ENCODE measurements at places on chromosomes 7 and 10.

GRCh38 chr7:68610701-68611100 lies 987.6 kb upstream of the AUTS2 start:
- no peak for DNase-seq

DNA sequence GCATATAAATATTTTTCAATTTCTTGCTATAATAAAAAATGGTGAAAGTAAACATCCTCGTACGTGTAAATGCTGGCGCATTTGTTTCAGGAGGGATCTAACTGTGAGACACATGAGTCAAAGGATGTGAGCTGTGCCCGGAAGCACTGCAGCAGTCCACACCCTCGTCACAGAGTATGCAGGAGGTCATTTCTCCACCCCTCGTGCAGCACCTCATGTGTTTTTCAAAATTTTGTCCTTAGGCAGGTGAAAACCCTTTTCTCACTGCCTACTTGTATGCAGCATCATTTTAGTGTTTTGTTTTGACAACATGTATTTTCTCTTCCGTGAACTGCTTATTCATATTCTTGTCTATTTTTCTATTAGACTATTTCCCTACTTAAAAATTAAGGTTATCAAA lies 162.7 kb downstream of the AVL9 start:
- DNase-seq, result no peak

DNA sequence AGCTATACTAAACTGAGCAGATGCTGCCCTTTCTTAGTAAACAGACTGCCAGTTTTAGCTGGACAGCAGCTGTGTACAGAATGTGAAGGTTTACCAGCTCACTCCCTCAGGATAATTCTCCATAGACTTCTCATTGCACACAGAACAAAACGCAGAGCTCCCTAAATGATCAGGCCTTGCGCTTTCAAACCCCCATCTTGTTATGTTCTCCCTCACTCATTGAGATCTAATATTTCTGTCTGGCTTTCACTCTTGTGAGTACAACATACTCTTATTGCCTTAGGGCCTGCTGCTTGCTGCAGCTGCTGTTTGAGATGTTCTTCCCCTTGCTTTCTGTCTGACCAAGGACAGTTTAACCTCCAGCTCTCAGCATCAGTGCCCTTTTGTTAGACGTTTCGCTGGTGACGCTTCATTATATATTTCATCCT lies 17.3 kb downstream of the VWDE start:
- peak; percentile 33 for DNase-seq

- no peak for DNase-seq
Measured at GRCh38 chr7:158358926-158359645, 228.5 kb downstream of the PTPRN2 start.

DNA sequence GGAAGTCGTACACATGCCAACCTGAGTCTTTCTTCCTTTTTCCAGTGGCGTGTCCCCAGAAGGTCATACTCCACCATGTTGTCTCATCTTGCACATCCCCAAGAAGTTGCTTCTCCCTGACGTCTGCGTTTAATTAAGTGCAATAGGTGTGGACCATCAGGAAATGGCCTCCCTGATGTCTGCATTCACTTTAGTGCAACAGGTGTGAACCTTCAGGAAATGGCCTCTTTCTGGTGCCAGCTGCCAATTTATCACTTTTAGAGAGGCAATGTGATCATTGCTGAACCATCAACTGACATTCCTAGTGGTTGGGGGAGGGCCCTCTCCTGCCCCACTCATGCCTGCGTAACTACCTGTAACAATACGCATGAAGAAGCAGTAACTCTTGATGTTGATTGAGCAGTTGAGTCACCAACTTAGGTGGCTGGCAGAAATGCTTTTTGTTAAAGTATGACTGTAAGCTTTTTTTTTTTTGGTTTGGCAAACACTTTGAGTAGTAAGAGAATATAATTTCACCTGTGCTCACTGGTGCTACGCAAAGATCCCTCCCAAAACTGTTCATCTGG lies 25.8 kb downstream of the SCIN start:
- DNase-seq, result no peak

GRCh38 chr7:150972023-150972468 lies 6.1 kb downstream of the KCNH2 start:
- DNase-seq, result peak; percentile 48

GRCh38 chr10:78911533-78912340 lies 157.0 kb upstream of the ZMIZ1 start:
- no peak for DNase-seq

DNA sequence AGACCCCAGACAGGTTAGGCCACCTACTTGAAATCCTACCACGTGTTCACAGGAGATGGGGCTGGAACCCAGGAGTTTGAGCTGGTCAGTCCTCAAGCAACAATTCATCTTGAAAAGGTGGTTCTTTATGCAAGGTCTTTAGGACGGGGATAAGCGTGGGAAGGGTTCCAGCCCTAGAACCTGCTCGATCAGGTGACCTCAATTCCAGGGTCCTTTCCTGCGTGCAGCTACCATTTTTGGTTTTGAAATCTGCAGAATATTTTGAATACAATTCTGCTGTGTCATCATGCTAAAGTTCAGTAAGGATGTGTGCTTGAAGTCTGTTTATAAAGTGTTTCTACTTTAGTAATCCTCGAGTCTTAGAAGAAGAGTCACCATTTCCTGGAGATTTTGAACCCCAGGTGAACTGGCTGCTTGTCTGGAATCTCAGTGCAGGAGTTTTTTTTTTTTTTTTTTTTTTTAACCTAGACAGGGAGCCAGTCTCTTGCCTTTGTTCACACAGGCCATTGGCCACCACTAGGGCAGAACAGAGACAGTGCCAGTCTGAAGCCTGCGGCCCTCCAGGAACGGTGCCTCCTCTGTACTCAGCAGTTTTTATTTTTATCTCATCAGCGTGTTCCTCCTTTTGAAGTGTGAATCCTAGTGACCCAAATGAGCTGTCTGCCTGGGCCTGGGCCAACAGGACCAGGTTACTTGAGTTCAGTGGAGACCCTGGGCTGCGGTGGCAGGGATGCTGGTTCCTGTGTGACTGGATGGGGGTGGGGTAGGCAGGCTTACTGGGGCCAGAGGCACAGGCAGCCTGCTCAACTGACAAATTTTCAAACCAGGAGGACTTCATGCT lies 54.6 kb downstream of the EEPD1 start:
- DNase-seq, result no peak

- DNase-seq, result no peak
Measured at GRCh38 chr10:116836083-116836482, 13.2 kb upstream of the ENO4 start.

DNA sequence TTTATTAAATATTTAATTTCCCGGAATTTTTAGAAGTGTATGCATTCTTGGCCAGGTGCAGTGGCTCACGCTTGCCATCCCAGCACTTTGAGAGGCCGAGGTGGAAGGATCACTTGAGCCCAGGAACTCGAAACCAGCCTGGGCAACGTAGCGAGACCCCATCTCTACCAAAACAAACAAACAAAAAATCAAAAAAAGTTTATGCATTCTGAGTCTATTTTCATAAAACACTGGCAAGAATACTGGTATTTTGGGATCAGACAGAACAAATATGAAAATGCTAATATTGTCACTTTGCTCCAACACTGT lies 440.8 kb upstream of the FOXK1 start:
- no peak for DNase-seq

DNA sequence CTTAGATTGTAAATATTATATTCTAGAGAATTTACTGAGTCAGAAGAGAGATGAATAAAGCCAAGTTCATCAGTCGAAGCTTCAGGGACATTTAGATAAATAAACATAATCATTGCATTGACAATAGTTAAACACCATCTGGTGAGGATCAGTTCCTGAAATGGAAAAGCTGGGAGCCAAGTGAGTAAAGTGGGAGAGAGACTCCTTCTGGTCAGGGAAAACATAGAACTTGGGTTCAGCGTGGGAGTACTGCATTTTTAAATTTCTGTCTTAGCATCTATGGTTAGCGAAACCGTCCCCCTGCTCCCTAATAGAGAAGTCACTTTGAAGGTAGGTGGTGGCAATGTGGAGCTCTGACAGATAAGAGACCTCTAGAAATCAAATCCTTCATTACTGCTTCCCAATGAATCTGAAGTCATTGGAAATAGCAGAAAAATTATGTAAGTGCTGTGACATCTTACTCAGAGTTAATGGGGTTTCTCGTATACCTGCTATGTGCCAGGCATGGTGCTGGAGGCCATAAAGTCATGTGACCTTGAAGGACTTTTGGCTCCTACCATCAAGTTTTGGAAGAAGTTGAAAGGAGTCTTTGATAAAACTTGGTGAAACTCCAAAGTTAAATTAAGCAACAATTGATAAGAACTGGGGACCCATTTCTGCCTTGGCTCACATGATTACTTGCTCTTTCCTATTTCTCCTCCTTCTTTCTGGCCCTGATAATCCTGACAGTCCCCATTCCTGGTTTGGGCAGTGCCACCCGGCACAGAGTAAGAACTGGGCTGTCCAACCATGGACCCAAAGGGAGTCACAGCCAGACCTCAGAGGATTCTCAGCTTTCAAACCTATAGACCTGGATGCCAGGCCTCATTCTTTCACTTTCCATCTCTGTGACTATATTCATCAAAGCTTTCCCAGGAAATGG lies 211.2 kb downstream of the C7orf25 start:
- DNase-seq, result no peak

DNA sequence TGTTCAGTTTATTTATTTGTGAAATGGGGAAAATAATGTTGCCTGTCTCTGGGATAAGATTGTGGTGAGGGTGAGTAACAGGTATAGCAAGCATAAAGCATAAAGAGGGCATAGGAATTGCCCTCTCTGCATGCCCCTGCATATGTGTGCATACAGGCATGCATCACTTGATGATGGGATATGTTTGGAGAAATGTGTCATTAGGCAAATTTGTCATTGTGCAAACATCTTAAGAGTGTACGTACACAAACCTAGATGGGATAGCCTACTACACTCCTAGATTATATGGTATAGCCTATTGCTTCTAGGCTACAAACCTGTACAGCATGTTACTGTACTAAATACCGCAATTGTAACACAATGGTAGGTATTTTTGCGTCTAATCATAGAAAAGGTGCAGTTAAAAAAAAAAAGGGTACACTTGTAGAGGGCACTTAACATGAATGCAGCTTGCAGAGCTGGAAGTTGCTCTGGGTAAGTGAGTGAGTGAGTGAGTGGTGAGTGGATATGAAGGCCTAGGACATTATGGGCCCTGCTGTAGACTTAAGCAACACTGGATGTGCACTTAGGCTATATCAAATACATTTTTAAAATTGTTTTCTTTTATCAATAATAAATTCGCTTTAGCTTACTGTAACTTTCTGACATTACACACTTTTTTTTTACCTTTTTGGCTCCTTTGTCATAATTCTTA lies 386.5 kb upstream of the ANKRD30A start:
- no peak for DNase-seq

DNA sequence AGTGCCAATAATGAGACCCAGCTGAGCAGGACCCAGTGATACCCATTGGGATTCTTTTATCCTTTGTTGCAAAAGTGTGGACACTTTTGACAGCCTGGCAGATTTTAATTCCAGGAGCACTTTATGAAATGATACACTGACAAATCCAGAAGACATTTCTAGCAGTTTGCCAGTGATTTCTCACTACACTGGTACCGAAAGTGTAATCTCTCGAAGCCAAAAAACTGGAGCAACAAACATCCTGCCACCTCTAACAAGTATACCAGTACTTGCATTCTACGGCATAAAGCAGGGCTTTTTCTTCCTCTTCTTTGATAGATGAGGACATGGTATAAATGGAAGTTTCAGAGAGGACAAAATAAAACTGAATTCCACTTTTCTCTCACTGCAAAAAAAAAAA lies 28.4 kb upstream of the AKR1D1 start:
- no peak for DNase-seq

DNA sequence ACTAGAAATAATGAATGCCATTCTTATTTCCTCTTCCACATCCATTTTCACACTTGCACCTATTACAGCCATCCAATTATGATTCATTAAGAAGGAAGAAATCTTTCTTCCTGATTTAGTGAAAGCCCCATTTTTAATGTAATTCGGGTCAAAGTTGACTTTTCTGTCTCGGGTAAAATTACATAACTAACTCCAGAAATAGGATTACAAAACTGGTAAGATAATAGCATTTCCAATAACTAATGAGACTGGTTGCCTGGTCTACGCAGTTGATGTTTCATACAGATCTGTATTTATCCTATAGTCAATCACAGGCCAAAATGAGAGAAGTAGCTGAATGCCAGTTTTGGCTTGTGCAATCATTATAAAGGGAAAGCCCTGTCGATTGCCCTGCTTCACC lies 651.5 kb upstream of the NRP1 start:
- no peak for DNase-seq

- DNase-seq, result no peak
Measured at GRCh38 chr7:51014811-51015210, 232.1 kb upstream of the GRB10 start.

DNA sequence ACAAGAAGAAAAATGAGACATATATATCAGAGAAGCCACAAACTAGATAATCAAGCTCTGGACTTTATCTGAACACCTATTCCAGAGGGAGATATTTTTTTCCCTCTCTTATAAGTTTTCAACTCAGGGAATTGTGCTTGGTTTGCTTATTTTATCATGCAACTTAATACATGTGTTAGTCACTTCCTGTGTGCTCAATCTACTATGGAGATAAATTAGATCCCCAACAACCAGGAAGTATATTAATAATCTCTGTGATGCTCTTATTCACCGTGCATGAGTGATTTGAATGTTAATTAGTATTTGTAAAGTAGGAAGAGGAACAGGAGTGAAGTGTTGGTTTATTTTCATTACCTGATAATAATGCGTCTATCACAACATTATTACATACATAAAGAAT lies 38.8 kb upstream of the ZNF365 start:
- DNase-seq, result no peak

DNA sequence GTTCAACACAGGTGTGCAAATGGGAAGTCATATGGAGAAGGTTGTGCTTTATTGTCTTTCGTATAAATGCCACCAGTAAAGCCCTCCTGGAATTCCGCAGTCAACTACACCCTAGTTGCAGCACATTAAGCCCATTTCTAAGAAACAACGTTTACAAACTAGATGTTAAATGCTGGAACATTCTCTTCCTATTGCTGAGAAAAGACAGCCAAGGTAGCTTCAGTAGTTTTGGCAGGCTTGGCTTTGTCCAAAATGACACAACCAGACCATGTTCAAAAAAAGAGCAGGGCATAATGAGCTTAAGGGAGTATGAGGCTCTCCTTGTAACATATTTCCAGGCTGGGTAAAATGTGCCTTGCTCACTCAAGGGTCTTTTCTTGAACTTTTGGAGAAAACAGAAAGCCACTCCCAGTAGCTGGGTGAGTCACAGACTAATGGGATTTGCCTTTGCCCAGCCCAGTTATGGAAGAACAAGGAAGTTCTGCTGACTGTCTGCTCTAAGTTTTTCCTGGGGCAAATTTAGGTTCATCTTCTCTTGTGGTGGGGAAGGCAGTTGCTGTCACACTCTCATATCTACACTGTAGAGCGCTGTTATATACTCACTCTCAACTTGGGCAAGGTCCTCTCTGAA lies 238.7 kb downstream of the PLXNA4 start:
- DNase-seq, result no peak

GRCh38 chr7:150737265-150738055 lies at the start of gene GIMAP5:
Gene GIMAP5, plus strand, starts transcription at chr7:150737418. Its CDS starts 3,467 bp downstream, at chr7:150740885.
- no peak for DNase-seq

GRCh38 chr7:129262324-129262723 lies 37.5 kb downstream of the AHCYL2 start:
- no peak for DNase-seq

DNA sequence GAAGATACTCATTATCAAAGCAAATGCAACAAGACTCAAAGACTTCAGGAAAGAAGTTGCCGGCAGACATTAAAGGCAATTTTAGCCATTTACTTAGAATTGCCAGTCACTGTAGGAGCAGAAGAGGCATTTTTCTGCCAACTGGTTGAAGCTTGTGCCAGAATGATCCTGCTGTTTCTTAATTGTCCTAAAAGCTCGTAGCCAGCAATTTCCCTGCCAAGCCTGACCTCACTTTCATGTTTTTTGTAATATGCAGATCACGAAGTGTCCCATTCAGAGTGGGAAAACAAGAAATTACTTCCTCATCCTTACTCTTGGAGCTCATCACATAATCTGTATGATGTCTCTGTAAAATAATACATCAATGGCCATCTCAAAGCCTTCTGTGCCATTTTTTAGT lies 130.9 kb upstream of the ANKRD1 start:
- DNase-seq, result no peak

Data from glutamatergic neuron (in vitro differentiated cells).